ENCODE measurements at places on chromosomes 2 and 18. TPM values are rescaled to one million over a fixed set of nuclear protein-coding genes. Genes with fewer than 3 reads are reported as not detected.

DNA sequence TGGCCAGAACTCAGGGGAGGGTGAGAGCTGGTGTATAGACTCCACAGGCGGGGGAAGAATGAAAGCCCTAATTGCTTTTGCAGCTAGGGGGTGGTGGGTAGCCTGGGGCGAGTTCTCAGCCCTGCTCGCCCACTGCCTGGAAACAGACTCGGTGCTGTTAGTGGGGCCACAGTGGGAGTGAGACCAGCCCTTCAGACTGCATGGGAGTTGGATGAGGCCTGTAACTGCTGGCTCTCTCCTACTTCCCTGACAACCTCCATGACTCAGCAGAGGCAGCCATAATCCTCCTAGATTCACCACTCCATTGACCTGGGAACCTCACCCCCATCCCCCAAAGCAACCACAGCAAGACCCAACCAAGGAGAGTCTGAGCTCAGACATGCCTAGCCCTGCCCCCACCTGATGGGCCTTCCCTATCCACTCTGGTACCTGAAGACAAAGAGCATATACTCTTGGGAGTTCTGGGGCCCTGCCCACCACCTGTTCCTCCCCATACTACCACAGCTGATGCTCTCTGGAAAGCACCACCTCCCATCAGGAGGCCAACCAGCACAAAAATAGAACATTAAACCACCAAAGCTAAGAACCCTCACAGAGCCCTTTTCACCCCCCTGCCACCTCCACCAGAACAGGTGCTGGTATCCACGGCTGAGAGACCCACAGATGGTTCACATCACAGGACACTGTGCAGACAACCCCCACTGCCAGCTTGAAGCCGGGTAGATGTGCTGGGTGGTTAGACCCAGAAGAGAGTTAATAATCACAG is 226.3 kb downstream of the EIPR1 start:
- no peak for DNase-seq

Gene AQP4
- 2.2 TPM for total RNA-seq

Gene G6PC2
- not detected for total RNA-seq

DNA sequence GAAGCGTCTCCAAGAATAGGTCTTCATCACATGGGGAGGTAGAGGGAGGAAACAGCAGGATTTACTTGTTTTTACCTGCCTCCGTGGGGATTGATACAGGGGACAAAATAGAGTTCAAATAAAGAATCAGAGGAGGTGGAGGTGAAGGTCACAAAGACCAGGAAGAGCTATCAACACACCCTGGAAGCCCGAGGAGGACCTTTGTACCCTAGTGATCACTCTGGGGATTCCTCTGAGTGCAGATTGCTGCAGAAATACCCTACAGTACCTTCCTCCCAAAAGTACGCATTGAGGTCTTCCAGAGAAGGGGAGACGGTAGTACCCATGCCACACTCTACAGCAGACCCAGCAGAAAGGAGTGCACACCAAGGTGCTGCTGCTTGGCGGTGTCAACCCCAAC is 44.9 kb downstream of the OSR1 start:
- DNase-seq: no peak

- no peak for DNase-seq
Observed at GRCh38 chr2:56705713-56706112, 521.9 kb downstream of the CCDC85A start.

Gene WDCP
- 3.6 TPM for total RNA-seq

Gene DNAH6
- total RNA-seq: 1.00 TPM

DNA sequence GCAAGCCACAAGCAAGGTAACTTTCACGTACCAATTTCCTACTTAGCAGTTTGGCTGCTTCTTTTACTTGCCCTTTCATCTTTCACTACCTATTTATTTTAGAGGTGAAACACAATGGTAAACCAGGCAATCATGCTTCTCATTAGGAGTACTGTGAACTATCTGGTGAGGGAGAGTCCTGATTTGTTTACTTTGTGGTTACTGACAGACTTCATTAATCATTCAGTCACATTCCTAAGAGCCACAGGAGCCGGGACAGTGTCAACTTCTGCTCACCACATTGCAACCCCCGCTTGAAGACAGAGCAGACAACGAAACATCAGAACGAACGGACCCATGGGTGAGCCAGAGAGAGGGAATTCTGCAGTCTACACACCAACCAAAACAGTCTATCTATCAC is 28.8 kb downstream of the TUBB6 start:
- no peak for DNase-seq

Gene PAIP2B
- 7.0 TPM for total RNA-seq

GRCh38 chr2:45616658-45617411 is 5.8 kb upstream of the SRBD1 start:
- no peak for DNase-seq

GRCh38 chr18:33375829-33376228 is 64.7 kb downstream of the CCDC178 start:
- DNase-seq: no peak

- DNase-seq: no peak
Observed at GRCh38 chr18:24263050-24263449, 124.2 kb downstream of the CABYR start.

DNA sequence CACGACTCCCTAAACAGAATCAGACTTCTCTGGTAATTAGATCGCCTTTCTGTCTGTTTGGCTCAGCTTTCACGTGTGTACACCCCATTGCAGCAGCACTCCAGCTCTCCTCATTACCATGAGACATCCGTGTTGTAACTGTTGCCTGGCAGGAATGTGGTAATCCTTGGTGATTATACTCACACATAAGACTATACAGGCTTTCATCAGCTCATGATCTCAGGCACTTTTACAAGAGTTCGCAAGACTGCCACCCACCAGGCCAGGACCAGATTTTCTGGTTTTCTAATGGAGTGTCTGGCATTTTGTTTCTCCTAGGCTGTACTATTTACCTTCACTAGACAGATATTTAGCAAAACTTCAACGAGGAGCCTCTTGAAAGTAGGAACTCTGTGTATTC is 50.2 kb downstream of the ACVR1 start:
- DNase-seq: no peak

DNA sequence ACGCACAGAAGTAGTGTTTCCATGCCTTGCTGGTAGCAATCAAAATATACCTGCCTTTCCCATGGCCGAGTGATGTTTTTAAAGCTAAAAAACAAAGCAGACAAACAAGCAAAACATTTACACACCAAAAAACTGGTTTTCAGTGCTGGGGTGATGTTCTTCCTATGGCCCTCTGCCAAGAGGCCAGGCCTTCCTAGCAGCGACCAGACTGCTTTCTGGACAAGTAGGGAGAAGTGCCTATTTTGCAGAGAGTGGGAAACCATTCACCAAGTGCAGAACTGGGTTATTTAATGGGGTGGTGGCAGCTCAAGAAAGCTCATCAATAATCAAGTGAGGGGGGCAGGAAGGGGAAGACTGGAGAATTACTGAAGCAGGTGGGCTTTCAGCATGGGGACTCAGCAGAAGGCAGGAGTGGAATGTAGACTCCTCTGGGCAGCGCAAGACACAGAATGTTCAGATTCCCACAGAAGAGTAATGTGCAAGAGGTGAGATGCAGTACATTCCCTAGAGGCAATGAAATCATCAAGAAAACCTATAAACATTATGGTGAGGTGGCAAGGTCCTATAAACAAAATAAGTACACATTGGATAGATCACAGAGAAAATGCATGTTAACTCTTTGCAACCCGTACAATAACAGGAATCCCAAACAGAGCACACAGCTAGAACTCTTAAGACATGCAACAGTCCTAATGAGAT is 44.0 kb downstream of the CPO start:
- DNase-seq: no peak

GRCh38 chr2:164984428-164984827 is 29.1 kb upstream of the SLC38A11 start:
- DNase-seq: no peak
